ENCODE measurements at places on chromosomes 2 and 18. TPM values are rescaled to one million over a fixed set of nuclear protein-coding genes. Genes with fewer than 3 reads are reported as not detected.
A peak's percentile ranks its signal among the peaks of the same experiment; 100 is the strongest.

DNA sequence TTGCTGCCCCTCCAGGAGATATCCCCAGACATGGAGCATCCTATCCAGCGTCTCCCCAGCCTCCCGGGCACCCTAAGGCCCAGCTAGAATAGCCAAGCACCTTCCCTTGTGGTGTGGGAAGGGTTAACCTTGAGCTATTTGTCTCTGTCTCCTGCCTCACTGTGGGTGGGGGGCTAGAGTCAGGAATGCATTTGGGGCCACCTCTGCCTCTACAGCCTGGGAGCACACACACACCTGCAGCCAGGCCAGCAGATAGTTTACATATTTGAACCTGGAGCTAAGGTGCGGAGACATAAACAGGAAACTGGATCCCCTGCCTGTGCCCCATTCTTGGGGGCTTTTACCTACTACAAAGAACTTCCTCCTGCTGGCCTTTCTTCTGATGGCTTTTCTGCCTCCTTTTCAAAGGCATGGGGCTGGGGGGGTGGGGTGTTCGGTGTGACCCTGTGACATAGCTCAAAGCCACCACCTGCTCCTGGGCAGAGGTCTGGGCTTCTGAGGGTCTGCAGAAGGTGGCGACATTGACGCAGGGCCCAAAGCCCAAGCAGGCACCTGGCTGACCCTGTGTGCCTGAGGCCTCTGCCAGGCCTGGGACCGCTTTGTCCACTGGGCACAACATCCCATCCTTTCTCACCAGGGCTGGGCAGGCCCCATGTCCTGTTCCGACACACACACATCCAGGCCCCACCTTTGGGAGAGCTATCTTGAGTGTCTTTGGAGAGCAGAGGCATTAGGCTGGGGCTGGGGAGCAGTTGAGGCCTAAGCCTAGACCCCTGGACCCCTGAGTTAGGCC, 34.2 kb downstream of the EMX1 start:
- DNase-seq = no peak

GRCh38 chr2:128452024-128452411, 133.3 kb upstream of the HS6ST1 start:
- DNase-seq = no peak

DNA sequence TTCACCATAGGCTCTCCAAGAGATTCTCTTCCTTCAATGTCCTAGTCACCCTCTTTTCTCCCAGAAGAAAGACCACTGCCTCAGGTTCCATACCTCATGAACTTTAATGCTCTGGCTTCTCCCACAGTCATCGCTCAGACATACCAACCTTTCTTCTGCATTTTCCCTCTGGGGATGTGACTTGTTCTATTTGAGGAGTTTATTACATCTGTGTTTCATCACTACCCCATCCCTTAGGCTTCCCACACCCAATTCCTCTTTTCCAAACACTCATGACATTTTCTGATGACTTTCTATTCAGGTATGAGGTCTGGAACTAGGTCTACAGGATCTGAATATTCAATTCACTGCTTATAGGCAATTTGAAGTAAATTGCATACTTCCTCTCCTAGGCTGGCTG, 298.6 kb upstream of the MAP2 start:
- no peak for DNase-seq

DNA sequence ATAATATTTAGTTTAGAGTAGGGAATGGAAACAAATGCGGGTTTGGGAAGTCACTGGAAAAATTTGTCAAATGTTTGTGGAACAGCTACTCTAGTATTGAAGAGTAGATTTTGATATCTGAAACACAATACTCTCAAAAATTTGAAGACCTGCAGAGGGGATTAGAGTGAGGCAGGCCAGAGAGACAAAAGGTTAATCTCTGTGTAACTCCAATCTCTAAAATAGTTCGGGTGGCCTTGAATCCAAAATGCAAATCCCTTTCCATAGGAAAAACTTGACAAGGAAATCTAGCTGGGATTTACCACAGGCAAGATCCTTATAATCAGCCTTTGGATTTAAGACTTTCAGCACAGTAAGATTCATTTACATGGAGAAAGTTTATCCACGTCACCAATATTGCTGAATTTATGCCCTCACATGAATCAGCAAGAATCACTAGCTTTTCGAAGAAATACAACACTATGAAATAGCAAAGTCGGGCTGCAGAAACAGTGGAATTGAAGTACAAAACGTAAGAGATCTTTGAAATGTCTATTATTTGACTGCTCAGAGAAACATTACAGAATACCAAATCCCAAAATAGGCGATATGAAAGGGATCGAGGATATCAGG, 423.7 kb upstream of the ZNF804A start:
- no peak for DNase-seq

- DNase-seq = peak; percentile 45
Measured at GRCh38 chr2:232333361-232334135, 45.0 kb upstream of the ALPP start.

Gene REG1B
- total RNA-seq = not detected

DNA sequence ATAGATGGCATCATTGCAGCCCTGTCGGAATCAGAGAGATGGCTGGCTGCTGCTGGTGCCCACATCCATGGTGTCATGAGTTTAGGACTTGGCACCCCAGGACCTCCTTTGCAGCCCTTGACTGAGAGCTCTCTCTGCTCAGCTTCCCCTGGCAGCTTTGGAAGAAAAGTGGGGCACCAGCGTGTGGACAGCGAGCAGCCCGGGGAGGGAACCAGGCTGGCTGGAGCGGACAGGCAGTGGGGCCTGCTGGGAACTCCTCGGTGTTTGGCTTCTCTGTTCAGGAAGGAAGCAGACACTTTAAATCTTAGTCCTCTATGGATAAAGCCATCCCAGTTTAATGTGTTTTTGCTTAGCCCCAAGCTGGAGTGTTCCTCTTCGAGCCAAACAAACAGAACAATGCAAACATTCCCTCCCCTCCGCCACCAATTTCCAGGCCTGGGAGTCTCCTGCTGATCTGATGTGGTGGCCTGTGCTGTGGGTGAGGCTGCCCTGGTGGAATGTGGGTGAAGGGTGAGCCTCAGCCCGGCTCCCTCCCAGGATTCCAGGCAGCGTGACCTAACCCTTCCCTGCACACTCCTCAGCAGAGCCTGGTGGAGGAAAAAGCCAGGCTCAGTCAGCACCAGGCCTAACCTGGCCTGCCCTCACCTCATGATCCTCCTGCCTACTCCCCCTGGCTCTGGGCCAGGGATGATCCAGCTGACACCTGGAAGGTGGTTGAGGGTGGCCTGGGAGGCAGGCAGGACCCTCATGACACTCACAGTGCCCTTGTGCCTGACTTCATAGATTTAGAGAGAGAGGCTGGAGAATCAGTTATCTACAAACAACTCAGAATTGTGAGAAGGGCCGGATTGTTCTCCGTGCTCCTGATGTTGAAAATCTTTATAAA, 21.6 kb upstream of the ITGB6 start:
- no peak for DNase-seq

Gene TM4SF20
- total RNA-seq = not detected

GRCh38 chr2:57880446-57880845, 166.2 kb upstream of the VRK2 start:
- DNase-seq = no peak

Gene ERBB4
- not detected for total RNA-seq

Gene KLHL30
- not detected for total RNA-seq

DNA sequence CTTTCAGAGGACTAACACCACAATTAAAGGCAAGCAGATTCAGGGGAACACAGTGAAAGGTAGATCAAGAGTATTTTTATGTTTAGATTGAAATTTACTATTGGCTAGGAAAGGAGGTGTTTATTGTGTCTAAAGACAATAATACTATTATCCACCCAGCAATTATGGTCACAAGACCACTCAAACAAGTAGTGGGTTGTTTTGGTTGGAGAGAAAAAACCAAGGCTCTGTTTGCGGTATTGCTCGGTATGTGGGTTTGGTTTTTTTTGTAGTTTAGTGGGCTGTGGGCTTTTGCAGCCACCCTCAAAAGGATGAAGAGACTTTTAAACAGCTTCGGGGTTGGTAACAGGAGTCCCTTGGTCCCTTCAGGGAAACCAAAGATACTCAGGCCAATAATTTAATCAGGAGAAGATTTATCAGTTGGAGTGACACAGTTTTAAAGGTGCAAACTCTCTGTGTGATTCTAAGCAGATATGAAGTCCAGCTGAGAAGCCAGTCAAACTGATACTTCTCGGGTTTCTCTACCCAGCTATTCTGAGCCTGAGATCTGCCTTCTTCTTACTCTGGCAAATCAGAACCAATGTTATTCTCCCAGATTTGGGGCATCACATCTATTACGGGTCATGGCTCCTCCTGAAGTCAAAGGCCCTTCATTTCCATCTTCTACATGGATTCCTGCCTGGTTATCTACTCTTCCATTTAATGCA, 55.3 kb downstream of the DCC start:
- DNase-seq = no peak

- no peak for DNase-seq
Measured at GRCh38 chr2:219643788-219644398, 16.5 kb downstream of the SLC4A3 start.

GRCh38 chr2:181944914-181945291, 40.8 kb upstream of the PPP1R1C start:
- no peak for DNase-seq

Gene IMMT
- 157 TPM for total RNA-seq

DNA sequence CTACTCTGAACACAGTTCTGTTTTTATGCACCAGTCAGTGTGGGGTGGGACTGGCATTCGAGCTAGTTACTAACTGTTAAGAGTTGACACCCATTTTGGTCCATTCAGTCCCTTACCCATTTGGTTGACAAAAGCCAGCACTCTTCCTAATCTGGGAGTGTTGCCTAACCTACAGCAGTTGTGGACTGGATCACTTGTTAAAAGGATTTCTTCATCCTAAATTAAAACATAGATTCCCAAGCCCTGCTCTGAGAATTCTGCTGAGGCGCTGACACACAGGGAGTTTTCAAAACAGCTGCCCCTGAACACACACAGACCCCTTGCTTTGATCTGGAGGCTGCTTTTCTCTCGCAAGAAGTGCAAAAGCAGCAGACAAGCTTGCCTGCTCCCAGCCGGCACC, 6.4 kb downstream of the TIMM21 start:
- DNase-seq = no peak

DNA sequence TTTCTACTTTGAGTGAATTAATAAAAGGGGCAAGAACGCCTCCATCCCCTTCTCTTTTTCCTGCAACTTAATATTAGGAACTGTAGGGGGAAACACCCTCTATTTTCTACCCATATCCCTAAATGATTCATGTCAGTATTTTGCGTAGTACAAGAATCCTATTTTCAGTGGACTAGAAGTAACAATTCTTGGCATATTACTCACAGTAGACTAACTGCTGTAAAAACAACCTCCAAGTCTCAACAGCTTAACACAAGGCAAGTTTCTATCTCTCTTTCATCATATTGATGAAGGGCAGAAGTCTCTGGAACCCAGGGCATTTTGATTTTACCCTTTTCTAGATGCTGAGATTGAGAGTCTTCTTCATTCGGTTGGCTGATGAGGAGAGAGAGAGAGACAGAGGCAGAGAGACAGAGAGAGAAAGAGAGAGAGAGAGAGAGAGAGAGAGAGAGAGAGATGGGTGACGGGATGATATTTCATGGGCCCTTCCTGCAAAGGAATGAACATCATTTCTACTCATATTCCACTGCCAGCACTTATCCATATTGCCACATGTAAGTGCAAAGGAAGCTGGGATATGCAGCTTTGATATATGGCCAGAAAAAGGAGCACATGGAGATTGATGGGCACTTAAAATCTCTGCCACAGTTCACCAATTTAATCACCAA, 481.6 kb downstream of the LPIN1 start:
- DNase-seq = no peak

DNA sequence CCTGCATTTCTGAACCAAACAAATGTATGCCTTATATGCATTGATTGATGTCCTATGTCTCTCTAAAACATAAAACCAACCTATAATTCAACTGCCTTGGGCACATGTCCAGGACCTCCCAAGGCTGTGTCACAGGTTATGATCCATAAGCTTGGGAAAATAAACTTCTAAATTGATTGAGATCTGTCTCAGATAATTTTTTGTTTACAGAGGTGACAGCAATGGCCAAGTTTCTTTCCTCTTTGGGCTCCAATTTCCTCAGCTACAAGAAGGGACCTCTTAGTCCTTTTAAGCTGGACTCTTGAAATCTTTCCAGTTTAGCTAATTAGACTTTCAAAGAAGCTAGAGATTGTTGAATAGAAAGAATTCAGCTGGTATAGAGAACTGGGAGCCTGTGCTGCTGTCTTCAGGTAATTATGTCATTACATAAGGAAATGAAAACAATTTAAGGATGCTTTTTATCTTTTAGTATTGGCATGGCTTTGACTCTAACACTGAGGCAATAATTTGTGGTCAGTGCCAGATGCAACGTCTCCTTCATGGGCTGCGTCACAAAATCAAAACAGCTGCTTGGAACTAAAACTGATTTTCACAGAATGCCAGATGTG, 412.1 kb upstream of the TRIB2 start:
- DNase-seq = no peak

Gene NAT8
- not detected for total RNA-seq

- no peak for DNase-seq
Measured at GRCh38 chr2:12110481-12110880, 364.0 kb downstream of the LPIN1 start.

- no peak for DNase-seq
Measured at GRCh38 chr2:121049131-121049530, 235.9 kb downstream of the TFCP2L1 start.

Gene KIF5C
- 2.6 TPM for total RNA-seq

Gene PCARE
- not detected for total RNA-seq

DNA sequence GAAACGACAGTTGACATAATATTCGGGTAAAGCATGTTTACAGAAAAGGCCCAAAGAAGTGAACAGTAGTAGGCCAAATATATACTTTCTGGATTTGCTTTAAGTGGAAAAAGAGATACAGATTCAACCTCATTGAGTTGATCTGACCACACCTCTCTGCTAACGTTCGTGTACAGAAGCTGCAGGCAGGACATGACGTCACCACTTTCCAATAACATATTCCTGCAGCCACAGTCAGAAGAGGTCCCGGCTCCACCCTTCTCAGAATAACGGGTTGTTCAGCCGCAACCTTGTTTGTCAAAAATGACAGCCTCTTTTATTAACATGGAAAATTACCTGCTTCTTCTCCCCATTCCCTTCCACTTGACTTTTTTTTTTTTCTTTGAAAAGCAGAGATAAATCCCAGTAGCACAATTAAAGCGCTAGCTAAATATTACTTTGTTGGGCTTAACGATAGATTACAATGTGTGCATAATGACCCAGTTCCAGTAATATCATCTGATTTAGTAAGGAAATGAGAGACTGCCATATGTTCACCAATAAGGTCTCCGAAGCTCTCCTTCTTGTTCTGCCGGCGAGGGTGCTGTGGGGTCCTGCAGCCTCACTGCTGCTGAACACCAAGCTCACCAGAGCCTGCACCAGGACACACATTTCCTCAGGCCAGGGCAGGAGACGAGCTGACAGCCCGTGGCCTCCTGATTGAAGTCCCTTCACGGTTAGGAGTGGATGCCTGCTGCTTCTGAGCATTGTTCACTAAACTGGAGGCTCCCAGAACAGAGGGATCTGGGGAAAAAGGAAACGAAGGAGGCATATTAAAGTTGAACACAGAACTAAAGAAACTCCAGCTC, 451.0 kb upstream of the SALL3 start:
- no peak for DNase-seq

DNA sequence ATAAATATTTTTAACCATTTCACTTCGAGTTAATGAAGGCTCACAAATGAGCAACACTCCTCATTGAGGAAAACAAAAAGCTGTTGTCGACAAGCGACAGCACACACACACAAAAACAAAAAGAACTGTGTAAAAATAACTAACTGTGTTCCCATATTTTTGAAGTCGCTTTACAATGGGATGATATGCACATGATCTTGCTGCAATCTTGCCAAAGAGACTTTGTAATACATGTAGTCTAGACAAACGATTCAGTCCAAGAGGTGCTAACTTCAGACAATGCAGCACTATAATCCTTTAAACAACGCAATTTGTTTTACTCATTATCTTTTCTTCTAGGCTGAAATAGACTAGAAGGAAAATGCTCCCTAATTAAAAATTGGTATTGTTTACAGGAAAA, 7.2 kb upstream of the USP34 start:
- DNase-seq = no peak
